ENCODE measurements at places on chromosomes 2 and 18.

GRCh38 chr2:26840937-26841610, 6.9 kb upstream of the DPYSL5 start:
- DNase-seq: no peak

GRCh38 chr2:218472988-218473387, 54.1 kb downstream of the VIL1 start:
- no peak for DNase-seq

- no peak for DNase-seq
These were observed 8.2 kb downstream of the SLC35F6 start for GRCh38 chr2:26772064-26773001.

DNA sequence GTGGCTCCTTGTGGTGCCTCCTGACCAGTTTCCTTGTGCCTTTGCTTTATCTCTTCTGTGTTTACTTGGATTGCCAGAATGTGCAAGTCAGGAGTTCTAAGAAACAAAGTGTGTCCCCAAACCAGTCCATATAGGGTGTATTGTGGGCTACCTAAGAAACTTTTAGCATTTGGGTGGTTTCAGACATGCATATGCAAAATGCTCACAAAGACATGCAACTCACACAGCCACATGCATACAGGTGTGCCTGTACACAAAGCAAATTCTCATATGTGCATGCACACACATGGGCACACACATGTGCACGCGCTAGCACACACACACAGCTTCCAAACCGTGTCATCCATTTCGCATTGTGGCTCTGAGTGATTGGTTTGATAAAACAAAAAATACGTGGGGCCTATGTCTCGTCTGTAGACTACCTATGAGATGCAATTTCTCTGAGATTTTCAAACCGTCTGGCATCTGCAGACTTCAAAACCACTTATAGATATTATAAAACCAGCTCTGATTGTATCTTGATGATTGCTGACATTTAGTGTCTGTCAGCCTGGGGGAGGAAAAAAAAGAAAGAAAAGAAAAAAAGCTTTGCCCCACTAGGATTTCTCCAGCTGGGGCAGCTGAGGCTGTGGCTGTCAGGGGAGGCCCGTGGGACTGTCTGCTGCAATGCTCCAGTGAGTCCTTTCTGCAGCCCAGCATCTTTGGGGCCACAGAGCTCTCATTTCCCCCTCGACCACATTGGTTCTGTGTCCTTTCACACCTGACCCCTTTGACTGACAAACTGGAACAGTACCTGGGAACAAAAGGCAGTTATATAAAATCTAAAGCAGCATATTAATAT, 556.1 kb downstream of the CMPK2 start:
- no peak for DNase-seq

- DNase-seq: no peak
These were observed 481 bp downstream of the TMEM177 start for GRCh38 chr2:119679526-119679837.

DNA sequence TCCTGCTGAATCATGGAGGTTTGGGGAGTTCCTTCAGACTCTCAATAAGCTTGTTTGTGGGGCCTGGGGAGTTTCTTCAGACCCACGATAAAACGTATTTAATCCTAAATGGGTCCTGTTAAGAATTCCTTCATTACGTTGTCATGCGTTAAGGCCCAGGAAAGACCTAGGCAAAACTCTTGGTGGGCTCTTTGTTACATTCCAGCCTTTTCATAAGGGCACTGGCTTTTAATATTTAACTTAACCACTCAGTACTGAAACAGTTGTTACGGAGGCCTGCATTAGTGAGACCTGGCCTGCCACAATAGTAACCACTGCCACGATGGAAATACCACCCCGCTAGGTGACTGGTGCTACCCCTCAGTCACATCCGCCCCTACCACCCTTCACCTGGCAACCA, 17.5 kb upstream of the BIN1 start:
- DNase-seq: no peak

GRCh38 chr2:19178175-19178574, 180.2 kb downstream of the OSR1 start:
- no peak for DNase-seq

DNA sequence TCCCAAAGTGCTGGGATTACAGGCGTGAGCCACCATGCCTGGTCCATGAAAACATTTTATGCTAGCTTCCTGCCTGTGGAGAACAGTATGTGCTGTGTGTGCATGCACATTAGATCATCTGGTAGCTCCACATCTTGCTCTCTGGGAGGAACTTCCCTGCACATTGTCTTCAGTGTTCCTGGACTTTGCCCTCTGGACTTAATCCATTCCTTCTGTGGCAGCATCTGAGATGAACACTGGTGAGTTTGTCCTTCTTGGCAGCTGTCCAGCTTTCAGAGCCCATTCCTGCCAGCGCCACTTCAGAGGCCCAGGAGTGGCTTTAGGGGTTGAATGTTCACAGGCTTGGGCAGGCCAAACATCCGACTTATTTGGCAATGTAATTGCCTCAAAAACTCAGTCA, 65.2 kb downstream of the POU3F3 start:
- DNase-seq: no peak

DNA sequence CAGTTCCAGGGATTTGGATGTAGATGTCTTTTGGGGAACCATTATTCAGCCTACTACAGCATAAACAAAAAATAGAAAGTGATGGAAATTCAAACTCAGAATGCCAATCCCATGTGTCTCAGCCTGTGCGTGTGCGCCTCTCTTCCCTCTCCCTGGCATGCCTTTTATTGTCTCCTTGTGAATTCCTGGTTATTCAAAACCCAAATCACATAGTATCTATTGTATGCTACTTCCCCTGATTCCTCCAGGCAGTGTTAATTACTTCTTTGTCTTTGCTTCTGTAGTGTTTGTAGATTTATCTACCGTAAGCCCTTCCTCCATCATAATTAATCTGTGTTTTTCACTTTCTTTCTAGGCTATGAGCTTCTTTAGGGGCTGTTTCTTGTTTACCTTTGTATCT, 38.9 kb downstream of the RHBDD1 start:
- DNase-seq: no peak

DNA sequence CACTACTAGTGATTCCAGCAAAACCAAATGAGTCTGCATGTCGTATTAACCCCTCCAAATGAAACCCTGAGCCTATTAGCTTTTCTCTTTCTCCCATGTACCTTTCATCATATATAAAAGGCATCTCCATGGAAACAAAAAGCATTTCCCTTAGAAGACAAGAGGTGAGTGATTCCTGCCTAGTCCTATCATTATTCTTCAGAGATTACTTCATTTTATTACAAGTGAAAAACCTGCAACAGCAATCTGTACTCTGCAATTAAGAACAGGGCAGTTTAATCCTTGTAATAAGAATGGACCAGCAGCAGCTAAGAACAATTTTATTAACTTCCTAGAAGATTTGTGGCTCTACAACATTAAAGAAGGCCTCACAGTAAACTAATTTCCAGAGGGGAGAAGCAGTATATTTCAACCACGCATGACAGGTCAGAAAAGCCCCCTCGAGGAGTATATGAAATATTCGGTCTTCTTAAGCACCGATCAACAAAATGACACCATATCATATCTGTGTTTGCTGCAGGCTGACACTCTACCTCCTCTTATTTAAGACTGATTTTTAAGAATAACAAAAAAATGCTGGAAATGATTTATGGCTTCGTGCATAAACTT, 132.3 kb upstream of the TFPI start:
- no peak for DNase-seq

DNA sequence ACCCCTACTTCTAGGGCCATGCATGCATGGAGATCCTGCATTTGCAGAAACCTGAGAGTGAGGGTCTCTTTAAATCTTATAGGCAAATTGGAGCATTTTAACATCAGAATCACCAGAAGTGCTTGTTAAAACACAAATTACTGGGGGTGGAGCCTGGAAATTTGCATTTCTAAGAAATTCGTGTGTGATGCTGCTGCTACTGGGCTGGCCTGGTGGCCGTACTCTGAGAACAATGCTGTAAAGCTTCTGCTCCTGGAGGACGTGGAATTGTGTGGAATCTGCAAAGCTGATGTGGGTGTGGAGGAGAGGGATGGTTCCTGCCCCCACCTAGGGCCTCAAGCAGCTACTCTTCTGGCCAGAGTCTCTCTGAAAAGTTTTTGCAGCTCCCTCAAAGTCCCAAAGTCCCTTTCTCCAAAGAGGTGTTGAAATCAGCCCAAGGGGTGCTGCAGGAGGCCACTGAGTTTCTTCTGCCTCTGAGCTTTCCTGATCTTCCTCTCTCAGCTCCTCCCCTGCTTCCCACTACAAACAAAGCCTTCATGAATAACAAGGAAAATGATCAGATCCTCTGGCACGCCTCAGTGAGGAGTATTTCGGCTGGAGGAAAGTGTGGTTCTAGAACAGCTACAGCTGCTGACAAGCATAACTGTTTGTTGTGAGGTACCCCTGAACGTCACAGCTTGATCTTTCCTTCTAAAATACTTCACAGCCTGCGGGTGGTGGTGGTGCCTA, 508.3 kb downstream of the CNTNAP5 start:
- no peak for DNase-seq

DNA sequence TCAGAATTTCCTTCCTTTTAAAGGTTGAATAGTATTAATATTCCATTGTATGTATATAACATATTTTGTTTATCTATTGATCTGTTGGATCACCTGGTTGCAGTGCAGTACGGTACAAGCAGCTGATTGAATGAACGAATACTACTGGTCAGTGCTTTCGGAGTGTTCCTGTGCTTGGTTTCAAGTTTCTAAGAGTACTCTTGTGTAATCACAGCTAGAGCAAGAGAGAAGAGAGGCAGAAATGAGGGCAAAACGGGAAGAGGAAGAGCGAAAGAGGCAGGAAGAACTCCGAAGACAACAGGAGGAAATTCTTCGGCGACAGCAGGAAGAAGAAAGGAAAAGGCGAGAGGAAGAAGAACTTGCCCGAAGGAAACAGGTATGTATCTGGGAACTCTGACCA, 40.3 kb upstream of the KCNJ13 start:
- DNase-seq: no peak

DNA sequence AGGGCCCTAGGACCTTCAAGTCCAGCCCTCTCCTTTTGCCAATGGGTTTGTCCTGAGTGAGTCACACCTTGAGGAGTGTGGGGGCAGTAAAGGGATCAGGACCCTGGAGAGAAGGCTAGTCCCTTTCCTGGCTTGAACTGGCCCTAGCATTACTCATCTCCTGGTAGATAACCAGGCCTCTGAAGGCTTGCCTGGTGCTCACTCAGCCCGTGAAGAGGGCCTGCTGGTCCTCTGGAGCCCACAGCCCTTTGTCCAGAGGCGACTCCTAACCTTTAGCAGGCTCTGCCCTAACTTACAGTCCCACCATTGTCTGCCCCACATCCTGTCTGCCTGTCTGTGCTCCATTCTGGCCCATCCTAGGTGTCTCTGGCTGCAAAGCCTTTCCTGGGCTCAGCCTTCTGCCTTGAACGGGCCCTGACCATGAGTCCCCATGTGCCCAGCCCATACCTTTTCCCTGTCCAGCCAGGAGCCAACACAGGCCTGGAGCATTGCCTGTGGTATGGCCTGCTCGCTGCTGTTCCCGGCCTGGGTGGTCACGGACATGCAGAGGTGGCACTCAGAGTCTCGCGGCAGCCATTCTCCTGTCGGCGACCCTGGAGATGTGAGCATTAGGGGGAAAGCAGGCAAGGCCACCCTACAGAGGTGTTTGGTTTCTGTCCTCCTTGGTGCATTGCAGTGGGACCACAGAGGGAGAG, 5.0 kb downstream of the SFTPB start:
- no peak for DNase-seq

DNA sequence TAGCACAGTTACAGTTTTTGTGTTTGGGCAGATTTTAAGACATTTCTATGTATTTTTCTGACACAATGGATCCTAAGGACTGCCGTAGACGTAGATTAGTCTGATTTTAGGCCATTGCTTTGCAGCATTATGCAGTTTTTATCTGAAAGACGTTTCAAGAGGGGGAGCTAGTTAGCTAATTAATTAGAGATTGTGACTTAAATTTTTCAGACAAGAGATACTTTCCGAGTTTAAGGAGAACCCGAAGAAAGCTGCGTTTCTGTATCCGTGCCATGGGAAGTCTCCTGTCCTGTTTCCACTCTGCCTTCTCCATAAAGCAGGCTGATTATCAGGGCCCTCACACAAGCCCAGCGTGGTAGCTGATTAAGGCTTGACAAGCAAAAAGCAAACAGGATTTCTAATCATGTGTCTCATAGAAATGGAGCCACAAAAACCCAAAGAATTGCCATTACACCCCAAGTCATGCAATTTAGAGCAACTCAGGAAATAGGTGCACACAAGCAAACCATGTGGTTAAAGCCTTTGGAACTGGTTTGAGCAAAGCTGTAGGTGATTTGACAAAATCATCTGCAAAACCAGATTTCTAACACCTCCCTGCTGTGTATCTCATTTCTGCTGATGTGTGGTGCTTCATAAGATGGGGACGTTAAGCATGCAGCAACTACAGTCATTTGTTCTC, 808.1 kb downstream of the RNF144A start:
- no peak for DNase-seq

- DNase-seq: no peak
These were observed 75.4 kb downstream of the LCLAT1 start for GRCh38 chr2:30522421-30522820.
